ENCODE measurements at places on chromosomes 11 and 22.
A peak's percentile ranks its signal among the peaks of the same experiment; 100 is the strongest.

DNA sequence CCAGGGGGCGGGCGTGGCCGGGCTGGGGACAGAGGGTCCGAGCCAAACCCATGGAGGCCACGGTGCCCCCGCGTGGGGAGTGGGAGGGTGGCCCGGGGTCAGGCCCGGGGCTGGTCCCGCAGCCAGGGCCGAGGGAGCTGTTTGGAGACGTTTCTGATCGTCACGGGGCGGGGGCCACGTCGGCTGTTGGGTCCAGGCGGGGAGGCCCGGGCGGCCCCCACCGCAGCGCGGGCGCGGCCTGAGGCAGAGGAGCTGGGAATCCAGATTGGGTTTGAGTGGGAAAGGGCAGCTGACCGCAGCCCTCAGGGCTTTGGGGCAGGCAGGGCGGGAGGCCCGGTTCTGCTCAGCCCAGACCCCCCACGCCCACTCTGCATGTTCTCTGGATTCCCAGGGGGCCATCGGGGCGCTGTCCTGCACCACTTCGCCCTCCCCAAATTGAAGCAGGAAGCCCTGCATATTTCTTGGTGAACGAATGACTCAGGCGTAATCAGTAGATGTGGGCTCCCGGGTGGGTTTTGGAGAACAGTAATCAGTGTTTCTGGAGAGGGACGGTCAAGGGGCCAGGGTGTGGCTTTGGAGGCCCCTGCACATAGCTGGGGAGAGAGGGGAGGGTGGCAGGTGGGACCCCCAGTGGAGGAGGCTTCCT is 583 bp downstream of the MRPL23 start:
- no peak for DNase-seq

- peak; percentile 7 for DNase-seq
Measured at GRCh38 chr11:110710628-110711381, 1.4 kb downstream of the ARHGAP20 start.

- peak; percentile 95 for DNase-seq
Measured at GRCh38 chr11:14499560-14500180, at the start of gene COPB1. TSS of gene COPB1 (minus strand) at chr11:14499811. CDS start at chr11:14498928, 883 bp downstream.

DNA sequence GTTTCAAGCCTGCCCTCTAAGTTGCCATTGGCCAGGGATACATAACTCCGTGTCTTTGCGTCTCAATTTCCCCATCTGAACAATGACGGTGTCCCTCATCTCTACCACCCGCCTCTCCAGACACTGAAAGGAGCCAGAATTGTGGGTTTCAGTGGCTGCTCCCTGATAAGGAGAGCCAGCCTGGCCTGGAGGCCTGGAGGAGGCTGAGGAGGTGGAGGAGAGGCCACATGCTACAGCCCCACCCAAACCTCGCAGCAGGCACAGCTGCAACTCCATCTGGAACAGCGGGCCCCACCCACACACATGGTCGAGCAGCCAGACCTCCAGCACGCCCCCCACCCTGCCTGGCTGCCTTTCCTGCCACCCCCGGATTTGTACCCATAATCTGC is 34.4 kb upstream of the CD82 start:
- DNase-seq: no peak

- no peak for DNase-seq
Measured at GRCh38 chr11:55942785-55943392, 6.7 kb upstream of the OR5I1 start.

DNA sequence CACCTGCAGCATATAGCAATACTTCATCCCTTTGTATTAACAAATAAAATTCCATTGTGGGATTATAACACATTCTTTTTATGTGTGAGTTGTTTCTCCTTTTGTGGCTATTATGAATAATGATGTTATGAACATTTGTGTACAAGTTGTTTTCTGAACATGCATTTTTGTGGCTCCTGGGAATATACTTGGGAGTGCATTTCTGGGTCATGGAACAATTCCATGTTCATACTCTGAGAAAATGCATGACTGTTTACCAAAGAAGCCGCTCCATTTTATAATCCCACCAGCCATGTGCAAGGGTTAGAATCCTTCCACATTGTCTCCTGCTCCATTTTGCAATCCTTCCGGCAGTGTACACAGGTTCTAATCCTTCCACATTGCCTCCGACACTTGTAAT is 713.8 kb downstream of the TBC1D22A start:
- no peak for DNase-seq

DNA sequence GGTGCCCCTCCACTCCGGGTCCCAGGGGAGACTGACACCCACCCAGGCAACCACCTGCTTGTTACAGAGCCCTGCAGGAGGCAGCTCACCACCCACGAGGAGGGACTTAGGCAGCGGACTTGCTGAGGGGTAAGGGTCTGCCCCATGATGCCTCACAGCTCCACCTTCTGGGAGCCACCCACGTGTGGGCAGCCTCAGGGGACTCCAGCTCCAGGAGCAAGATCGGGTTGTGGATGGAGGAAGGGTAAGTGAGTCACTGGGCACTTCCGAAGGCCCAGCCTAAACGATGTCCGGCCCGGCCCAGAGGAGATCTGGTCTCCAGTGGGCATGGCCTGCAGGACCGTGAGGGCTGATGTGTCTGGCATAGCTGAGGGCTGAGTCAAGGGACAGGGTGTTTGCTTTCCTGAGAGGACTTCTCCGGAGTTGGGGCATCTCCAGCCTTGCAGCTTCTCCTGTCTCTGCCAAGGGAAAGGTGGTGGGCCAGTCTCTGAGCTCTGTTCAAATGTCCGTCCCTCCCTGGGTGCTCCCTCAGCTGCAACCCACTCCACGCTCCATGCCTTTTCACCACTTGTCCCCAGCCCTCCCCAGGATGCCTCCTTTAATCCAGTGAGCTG is 32.3 kb upstream of the P2RY2 start:
- DNase-seq: no peak

DNA sequence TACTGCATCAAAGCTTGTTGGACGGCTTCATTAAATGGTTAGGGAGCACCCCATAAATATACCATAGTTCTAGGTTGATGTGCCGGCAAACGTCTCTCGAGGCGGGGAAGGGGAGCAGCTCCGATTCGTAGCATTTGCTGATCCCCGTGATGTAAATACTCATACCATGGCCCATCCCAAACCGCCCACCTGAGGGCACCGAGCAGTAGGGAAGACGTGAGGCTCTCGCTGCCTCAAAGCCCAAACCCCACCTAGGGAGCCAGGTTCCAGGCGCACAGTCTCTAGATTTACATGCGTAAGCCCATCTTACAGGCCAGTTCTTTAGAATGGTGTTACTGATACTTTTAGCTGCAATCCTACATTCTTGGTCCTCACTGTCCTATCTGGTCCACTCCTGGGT is 124.0 kb downstream of the FEZ1 start:
- no peak for DNase-seq

- no peak for DNase-seq
Measured at GRCh38 chr22:43994006-43994405, 30.1 kb upstream of the PARVB start.

DNA sequence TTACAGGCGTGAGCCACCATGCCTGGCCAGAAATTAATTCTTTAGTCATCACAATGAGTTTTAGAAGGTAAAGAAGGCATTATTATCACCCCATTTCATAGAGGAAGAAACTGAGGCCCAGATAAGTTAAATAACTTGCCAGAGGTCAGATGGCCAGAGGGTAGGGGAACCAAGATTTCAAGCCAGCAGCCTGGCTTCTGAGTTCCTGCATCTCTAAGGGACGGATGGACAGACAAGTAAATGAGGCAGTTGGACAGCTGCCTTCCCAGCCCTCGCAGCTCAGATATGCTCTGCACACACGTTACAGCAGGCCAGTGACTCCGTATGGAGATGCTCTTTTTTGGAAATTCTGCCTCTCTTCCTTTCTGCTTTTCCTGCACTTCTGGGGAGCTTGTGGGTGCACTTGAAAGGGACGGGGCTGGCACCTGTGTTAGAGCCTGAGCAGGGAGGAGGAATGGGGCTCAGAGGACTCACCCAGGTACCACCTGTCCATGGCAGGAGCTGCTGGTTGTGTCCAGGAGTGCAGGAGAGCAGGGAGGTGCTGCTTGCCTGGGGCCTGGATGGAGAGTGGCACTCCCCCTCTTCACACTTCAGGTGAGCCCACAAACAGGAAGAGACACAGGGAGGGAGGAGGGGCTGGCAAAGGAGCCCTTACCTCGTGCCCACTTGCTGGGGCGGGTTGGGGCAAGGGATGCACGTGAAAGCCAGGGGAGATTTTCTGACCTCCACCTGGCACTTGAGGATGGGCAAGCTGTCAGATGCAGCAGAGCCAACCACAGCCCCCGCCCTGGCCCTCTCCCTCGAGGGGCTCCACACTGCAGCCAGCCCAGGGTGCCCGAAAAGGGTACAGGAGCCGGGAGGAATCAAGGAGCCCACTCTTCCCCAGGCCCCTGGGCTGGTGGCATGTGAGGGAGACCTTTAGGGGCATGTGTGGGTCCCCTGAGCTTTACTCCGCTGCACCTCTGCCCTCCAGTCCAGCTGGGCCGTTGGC is 3.3 kb upstream of the FXYD2 start:
- DNase-seq: no peak

- no peak for DNase-seq
Measured at GRCh38 chr11:133154076-133154475, 378.2 kb downstream of the OPCML start.

GRCh38 chr22:41976070-41976901 is 7.0 kb downstream of the SEPTIN3 start:
- DNase-seq: peak; percentile 70

GRCh38 chr11:85182441-85183387 is 444.4 kb downstream of the DLG2 start:
- no peak for DNase-seq

GRCh38 chr22:22390989-22391388 is 117.6 kb downstream of the ZNF280B start:
- DNase-seq: no peak

- DNase-seq: no peak
Measured at GRCh38 chr22:45997077-45997776, 20.3 kb upstream of the WNT7B start.

GRCh38 chr11:74646954-74647353 is 54.6 kb downstream of the POLD3 start:
- DNase-seq: no peak

DNA sequence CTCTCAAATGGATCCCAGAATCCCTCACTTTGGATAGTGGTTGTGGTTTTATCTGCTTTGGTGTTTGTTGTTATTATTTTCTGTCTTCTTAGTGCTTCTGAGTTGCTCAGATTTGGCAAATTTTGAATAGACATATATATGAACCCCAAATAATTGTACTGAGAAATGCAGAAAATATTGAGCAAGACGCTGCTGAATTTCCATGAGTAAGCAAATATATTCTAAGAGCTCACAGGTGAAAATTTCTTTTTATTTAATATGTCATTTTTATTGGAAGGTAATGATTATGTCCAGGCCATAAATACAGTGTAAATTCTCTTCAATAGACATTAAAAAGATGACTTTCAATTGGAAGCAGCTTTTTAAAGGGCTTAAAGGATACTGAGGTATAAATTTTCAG is 152.1 kb downstream of the FAT3 start:
- DNase-seq: no peak

DNA sequence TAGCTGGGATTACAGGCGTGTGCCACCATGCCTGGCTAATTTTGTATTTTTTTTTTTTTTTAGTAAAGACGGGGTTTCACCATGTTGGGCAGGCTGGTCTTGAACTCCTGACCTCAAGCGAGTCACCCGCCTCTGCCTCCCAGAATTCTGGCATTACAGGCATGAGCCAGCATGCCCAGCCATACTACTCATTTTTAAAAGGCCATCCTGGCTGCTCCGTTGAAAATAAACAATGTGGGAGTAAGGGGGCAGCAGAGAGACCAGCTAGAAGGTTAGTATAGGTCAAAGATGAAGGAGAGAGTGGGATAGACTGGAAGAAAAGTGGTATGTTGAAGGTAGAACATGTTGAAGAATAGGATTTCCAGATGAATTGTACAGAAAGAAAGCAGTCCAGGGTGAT is 17.6 kb upstream of the LIN7C start:
- DNase-seq: no peak

- DNase-seq: peak; percentile 86
Measured at GRCh38 chr11:61028135-61028729, 56.8 kb downstream of the CD6 start.

GRCh38 chr11:86802601-86803051 is 2.3 kb downstream of the PRSS23 start:
- peak; percentile 43 for DNase-seq

- DNase-seq: no peak
Measured at GRCh38 chr11:11587122-11587521, 34.7 kb downstream of the GALNT18 start.

GRCh38 chr11:34480314-34480713 is 33.3 kb downstream of the ELF5 start:
- DNase-seq: no peak

DNA sequence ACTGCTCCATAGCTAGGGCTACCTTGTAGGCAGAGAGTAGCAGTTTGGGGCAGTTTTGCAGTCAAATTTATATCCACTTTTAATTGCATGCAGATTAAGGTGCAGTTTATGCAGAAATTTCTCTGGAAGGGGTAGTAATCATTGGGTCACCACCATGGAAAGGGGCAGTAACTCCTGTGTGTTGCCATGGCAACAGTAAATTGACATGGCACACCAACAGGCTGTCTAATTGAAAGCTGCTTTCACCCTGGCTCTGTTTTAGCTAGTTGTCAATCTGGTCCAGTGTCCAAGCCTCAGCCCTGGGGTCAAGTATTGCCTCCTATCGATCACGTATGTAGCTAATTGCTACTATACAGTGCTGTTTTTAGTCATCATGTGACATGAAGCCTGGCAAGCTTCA is 786.1 kb upstream of the CNTN5 start:
- no peak for DNase-seq

DNA sequence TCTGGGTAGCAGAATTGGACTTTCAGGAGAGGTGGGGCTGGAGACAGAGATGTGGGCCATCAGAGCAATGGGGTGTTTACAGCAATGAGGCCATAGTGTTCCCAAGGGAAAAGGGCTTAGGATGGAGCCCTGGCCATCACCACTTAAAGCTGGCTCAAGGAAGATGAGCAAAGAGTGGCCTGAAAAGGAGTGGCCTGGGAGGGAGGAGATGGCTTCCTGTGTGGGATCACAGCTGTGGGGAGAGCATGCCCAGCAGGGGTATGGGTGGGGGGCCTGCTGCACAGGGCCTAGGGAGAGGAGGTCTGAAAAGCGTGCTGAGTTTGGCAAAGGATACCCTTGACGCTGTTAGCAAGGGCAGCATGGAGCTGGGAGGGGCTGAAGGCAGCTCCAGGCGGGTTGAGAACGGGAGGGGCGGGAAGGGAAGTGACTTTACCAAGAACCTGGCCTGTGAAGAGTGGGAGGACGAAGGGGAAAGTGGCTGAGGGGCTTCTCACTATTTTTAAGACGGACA is 13.9 kb downstream of the LRRC32 start:
- no peak for DNase-seq

- no peak for DNase-seq
Measured at GRCh38 chr11:109371444-109372176, 50.4 kb upstream of the C11orf87 start.

DNA sequence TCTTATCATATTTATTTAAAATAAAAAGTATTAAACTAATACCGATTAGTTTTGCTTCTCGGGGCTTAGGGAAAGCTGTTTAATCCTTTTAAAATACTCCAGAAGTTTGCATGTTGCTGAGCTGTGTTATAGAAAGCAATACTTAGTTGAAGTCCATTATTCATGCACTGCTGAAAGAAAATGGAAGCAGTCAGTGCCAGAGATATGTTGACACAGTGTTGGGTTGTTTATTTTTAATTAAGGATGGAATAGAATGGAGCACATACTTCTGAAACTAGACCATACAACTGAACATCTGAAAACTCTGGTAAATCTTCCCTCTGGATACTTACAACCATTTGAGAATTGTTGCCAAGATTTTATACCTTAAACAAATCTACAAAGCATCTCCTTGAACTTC is 282.7 kb upstream of the CCDC179 start:
- DNase-seq: no peak
